ENCODE measurements at places on chromosomes 3 and 15. TPM values are rescaled to one million over a fixed set of nuclear protein-coding genes. Genes with fewer than 3 reads are reported as not detected.

- no peak for DNase-seq
Measured at GRCh38 chr3:129184396-129184657, 631 bp upstream of the CNBP start.

DNA sequence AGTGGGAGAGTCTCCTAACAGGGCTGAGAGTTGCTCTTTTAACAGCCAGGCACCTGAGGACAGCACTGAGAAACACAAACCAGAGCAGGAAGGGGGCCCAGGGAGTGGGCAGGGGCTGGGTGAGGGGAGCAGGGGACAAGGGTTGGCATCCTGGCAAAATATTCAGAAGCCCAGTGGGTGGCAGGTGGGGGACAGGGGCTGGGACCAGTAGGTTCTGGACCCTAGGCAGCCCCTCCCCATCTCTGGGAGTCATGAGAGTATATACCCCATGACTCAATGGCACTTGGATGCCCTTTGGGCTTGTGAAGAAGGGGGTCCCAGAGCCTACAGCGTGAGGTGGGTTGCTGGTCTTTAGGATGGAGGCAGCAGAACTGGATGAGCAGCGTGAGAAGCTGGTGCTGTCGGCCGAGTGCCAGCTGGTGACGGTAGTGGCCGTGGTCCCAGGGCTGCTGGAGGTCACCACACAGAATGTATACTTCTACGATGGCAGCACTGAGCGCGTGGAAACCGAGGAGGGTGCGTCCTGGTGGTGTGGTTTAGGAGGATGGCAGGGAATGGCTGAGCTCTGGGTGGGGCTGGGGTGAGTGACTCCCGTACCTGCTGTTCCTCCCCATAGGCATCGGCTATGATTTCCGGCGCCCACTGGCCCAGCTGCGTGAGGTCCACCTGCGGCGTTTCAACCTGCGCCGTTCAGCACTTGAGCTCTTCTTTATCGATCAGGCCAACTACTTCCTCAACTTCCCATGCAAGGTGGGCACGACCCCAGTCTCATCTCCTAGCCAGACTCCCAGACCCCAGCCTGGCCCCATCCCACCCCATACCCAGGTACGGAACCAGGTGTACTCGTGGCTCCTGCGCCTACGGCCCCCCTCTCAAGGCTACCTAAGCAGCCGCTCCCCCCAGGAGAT is 24.2 kb downstream of the NBEAL2 start:
- DNase-seq = no peak

DNA sequence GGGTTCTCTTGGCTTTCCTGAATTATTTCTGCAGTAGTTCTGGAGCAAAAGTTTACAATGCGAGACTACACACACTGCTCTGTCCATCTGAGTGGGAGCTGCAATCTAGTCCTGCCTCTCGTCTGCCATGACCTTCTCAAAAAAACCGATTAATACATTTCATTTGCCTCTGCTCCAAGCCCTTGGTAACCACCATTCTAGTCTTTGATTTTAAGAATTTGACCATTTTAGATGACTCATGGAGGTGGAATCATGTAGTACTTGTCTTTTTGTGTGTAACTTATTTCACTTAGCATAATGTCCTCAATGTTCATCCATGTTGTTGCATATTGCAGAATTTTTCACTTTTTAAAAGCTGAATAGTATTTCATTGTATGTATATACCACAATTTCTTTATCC is 356.9 kb downstream of the SV2B start:
- DNase-seq = no peak

- DNase-seq = no peak
Measured at GRCh38 chr15:79957741-79958140, 13.3 kb downstream of the BCL2A1 start.

DNA sequence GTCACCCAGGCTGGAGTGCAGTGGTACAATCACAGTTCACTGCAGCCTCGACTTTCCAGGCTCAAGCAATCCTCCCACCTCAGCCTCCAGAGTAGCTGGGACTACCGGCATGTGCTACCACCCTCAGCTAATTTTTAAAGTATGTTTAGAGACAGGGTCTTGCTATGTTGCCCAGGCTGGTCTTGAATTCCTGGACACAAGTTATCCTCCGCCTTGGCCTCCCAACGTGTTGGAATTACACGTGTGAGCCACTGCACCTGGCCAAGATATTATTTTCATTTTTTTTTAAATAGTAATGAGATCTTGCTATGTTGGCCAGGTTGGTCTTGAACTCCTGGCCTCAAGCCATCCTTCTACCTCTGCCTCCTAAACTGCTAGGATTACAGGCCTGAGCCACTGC is 4.4 kb upstream of the MPI start:
- DNase-seq = peak; percentile 2

- DNase-seq = peak; percentile 99
Measured at GRCh38 chr3:101573449-101574387, at the start of gene PCNP. PCNP (plus strand) TSS chr3:101574180; CDS start chr3:101574216, 36 bp downstream.

DNA sequence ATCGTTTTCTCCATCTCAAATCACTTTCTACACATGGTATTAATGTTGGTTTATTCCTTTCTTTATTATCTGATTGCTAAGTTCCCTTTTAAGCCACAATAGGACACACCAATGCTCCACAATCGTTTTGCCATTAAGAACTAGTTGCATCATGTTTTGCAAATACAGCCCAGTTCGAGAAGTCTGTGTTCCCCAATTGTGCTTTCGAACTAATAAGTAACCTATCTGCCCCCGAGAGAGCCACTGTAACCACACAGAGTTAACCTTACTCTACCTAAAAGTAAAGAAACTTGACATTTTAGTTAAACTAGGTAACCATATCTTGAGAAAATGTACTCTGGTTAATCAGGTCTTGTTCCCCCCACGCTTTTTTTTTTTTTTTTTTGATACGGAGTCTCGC is 39.1 kb downstream of the MAGI1 start:
- no peak for DNase-seq

GRCh38 chr15:39232512-39232911 is 348.4 kb upstream of the THBS1 start:
- no peak for DNase-seq

DNA sequence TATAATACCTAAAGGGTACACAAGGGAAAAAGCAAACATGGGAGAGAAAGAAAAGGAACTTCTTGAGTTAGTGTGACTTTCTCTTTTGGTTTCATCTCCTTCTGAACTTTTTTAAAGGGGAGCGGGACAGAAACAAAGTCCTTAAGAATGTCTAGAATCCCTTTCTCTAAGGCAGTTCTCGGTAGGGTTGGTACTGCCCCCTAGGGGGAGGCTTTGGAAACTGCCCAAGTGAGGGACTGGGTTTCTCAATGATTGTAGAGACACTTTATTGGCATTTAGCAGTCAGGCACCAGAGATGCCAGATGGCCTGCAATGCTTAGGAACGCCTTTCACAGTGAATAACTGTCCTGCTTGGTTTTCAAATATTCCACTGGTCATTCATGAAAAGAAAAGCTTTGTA is 172.7 kb downstream of the WDR72 start:
- no peak for DNase-seq

- no peak for DNase-seq
Measured at GRCh38 chr3:134232151-134232550, 18.5 kb downstream of the RYK start.

GRCh38 chr3:143450632-143451031 is 331.1 kb downstream of the CHST2 start:
- no peak for DNase-seq

DNA sequence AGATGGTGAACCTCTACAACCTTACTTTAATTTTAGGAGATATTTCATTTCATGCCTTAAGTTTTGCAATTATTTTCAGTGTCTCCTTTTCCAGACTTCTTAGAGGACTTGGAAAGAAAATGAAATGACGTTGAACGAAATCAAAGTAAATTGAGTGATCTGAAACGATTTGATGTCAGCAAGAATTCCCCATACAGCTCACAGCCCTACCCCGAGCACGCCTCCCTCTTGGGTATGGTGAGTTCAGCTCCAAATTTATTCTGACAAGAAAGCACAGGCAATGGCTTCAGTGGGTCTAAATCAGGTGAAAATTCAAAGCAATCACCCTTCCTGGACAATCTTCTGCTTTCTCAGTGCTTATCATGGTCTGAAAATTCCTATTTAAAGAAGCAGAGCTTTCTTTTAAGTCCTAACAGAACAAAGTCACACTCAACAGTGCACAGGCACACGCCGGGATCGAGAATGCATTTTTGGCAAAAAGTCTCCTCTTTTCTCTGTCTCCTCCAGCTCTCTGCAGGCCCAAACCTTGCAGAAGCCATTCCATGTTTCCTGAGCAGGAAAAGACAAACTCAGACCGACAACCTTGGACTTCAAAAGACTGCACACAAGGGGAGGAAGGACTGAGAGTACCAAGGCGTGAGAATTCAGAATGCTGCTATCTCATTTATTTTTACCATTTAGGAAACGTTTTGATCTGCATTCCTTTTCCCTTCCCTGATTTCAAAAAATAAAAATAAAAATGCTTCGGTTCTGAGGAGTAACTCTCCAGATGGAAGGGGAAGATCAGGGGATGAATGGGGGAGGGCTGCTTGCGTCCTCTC is 72.0 kb downstream of the CCNL1 start:
- DNase-seq = peak; percentile 48

GRCh38 chr3:194801461-194802432 is 116.1 kb downstream of the FAM43A start:
- no peak for DNase-seq

DNA sequence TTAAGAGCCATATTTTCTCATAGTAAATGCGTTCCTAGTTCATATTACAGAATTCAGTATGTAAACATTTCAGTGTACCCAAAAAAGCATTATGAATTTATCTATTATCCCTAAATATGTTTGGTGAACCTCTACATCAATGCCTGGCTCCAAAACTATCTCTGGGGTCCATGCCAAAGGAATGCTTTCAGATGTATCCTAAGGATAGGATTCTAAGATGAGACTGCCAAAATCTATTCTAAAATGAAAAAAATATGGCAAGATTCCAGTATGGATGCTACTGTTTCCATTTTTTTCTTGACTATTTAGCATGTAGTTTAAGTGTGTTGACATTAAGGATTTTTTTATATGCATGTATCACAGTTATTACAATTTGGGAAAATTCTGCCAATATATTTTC is 18.8 kb downstream of the EIF5A2 start:
- no peak for DNase-seq

DNA sequence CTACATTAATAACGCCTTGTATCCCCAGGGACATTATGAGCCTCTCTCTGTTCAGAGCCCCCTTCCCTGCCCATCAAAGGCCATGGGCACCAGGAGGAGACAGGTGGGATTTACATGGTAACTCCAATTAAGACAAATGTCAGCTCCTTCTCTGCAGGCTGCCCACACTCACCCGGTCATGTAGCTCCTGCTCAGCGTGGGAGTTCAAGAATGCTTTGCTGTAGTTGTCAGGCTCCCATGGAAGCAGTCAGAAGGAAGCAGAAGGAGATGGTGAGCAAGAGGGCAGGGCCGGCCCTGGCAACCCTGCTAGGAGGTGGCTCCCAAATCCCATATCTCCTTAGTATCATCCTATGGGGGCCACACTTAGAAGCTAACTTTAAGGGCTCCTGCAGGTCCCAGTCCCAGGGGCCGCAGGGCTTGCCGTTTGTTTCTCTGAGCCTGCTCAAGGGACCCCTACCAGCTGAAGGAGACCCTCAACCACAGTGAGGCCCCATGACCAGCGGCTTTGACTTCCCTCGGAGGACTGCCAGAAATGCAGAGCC is 218.4 kb upstream of the TLE3 start:
- DNase-seq = no peak

- no peak for DNase-seq
Measured at GRCh38 chr3:114179575-114179974, 723 bp upstream of the DRD3 start.

DNA sequence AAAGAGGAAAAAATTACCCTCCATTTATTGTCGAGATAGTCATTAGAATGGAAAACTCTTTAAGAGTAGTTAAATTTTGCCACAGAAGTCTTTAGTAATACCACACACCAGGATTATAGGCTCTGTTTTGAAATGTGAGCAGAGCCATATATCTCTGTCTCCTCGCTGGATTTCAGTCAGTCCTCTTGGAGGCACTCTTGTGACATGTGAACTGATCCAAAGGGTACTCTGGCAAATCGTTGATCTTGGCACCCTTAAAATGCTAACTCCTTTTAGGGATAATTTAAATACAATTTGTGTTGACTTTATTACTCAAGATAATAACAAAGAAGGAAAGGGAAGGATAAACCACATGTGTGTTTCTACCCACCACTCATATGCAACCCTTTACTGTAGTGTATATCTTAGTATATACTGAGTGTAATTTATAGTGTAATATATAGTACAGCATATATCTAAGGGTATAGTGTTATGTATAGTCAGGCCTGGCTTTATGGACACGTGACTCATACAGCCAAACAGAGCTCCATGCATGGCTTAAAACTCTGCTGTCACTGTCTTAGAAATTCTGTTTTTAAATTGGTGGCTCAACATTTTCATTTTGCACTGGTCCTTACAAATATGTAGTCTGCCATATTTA is 12.3 kb upstream of the KPNA4 start:
- no peak for DNase-seq

GRCh38 chr3:102525624-102526023 is 90.8 kb downstream of the ZPLD1 start:
- DNase-seq = no peak

DNA sequence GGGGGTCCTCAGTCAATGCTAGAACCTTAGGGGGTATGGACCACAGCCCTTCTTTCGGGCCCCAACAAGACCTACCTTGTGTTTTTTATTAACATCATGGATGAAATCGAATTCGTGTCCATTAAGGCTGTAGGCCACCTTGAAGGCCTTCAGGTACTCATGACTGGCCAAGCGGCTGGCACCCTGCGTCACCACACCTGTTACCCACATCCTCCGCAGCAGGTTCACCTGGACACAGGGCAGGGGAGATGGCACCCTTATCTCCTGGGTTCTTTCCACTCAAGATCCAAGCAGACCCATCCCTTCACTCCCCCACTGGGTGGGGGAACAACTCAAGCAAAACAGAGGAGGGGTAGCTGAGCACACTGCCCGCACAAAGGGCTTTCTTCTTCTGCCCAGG is 6.6 kb downstream of the MFGE8 start:
- DNase-seq = no peak

DNA sequence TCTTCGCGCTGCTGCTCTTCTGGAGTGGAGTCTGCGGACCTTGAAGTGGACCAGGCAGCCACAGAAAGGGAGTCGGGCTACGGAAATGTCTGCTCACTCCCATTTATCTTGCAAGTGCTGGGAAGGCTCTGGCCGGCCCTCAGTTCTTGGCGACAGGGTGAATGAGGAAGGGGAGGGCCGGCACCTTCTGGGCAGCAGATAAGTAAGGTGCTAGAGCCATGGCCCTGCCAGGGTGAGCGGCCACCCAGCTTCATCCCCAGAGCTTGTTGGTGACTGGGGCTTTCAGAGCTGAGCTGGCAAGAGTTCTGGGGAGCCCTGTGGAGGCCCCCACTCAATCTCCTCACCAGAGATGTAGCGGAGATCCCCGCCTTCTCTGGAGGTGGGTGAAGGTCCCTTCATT is 103.5 kb downstream of the ASB7 start:
- DNase-seq = no peak

GRCh38 chr15:73621286-73621826 is 11.8 kb downstream of the NPTN start:
- no peak for DNase-seq

GRCh38 chr15:53535886-53536285 is 223.6 kb downstream of the WDR72 start:
- DNase-seq = no peak

SEMA5B gene
- 4.2 TPM for total RNA-seq

HTR3E gene
- not detected for total RNA-seq

GOLIM4 gene
- 63.2 TPM for total RNA-seq

SGO1 gene
- 0.17 TPM for total RNA-seq

PLSCR4 gene
- total RNA-seq = 13.8 TPM

GP9 gene
- total RNA-seq = not detected

NEK10 gene
- 16.9 TPM for total RNA-seq

SLC24A5 gene
- total RNA-seq = not detected

ASB14 gene
- 14.1 TPM for total RNA-seq

LRRC3B gene
- 0.10 TPM for total RNA-seq

SLC27A2 gene
- not detected for total RNA-seq

All from left ventricle myocardium superior (tissue), 1 donor.